ENCODE measurements at places on chromosomes 13 and 19.

DNA sequence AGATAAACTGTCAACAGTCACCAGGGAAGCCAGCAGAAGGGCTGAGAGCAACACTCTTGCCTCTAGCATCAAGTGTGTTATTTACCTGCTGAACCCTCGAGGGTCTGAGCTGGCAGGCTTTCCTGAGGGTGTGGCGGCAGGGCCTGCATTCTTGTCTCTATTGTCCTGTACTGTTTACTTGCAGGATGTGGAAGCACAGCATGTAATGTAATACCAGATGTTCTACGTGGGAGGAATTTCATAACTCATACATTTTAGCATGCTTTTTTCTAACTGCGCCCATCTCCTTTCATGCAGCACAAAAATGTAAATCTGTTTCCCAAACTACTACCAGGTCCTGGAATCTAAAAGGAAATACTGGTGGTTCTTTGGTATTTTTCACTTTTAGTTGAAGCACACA, 153.1 kb downstream of the RGCC start:
- DNase-seq: no peak

DNA sequence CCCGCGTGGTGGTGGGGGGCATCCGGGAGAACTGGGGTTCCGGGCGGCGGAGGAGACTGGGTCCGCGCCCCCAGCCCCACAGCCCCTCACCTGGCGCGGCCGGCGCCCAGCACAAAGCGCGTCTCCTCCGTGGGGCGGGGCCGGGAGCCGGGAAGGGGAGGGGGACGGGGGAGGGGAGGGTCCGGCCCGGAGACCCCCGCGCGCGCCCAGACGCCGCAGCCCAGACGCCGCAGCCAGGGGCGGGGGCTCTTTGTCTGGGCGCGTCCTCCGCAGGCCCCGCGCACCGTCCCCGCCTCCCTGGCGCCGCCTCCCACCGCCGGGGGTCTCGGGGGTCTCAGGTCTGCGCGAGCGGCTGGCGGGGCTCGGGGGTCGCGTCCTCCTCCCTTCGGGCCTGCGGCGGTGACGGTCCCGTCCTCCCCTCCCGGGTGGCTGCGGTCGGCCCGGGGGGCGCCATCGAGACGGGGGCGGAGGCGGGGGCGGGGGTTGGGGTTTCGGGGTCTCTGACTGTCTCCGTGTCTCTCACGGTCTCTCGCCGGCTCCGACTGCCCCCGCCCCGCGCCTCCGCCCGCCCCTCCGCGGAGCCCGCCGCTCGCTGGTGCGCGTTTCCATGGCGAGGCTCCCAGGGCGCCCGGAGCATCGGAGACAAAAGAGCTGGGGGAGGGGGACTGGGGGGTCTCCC, at the start of gene PLPPR3:
Gene PLPPR3 (minus strand): TSS at position 131 of the 679 bp plus-strand sequence. CDS start 396 bp downstream, outside the sequence.
- no peak for DNase-seq

GRCh38 chr19:28960986-28961705, 251.8 kb downstream of the UQCRFS1 start:
- DNase-seq: no peak

- DNase-seq: no peak
Observed at GRCh38 chr13:106493533-106494220, 41.8 kb downstream of the EFNB2 start.

DNA sequence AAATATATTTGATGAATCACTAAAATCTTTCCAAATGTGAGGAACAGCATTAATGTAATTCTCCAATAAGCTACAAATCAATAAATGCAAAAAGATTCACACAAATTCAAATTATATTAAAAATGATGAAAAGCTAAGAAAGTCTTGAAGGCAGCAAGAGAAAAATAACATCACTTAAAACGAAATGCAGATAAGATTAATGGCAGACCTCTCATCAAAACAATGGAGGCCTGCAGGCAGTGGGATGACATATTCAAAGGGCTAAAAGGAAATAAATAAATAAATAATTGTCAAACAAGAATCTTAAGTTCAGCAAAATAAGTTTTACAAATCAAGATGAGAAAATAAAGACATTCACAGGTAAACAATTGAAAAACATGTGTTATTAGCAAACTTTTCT, 952.1 kb downstream of the SLITRK6 start:
- DNase-seq: no peak
